Muscle of leg (tissue), 16 donors: ENCODE measurements at places on chromosomes 13 and 19. TPM values are rescaled to one million over a fixed set of nuclear protein-coding genes. Genes with fewer than 3 reads are reported as not detected.
A peak's percentile ranks its signal among the peaks of the same experiment; 100 is the strongest.

DNA sequence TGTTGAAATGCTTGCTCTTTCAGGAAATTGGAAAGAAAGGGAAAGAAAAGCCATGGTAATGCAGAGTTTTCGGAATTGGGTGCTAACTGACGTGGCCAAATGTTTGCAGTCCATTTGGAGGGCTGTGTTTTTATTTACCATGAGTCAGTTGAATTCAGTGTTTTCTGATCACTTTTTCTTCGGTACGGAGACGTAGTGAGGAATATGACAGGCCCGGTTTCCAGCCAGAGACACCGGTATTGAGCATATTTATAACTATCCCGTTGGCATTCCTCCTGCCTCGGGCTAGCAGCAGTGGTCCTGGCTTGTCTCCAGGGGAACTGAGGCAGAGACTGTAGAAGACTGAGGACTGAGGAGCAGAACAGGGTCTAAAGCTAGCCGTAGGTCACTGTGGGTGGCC is 1.0 kb downstream of the CDC16 start:
- H3K4me3 ChIP-seq: peak overlapping the region; percentile 95
- peaks cover 27% of the 10 kb centered on the region for H3K36me3 ChIP-seq
- no peak for DNase-seq
- H3K27me3 ChIP-seq: peaks cover 11% of the 10 kb centered on the region
- peaks cover 5% of the 10 kb centered on the region for H3K4me1 ChIP-seq

DNA sequence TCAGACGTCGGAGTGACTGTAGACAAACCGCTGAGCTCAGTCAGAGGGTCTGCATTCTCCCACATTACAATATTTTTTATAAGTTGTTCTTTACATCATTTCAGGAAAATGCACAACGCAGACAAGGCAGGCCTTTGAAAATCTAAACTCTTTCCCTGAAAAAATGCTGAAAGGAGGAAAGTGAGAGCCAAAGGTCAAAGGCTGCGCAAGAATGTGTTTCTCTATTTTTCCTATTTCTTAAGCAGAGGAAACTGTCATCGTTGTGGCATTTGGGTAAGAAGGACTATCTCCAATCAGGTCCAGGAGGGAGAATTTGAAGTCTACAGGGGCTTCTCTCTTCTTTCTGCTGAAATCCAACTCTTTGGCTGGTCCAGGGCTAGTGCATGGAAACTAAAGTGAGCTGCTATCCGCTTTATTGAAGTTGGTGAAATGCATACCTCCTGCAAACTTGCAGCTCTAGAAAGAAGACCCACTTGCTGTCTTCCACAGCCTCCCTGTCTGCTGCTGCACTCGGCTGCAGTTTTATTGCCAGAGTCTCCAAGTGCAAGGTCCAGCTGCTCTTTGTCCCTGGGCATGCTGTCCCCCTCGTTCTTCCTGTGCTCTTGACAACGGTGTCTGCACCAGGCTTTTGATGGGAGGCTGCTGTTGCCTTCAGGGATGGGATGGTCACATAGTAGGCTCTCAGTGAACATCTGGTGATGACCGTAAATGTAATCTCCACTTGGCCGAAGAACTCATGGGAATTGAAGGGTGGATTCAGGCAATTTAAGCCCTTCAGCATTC is 31.2 kb downstream of the ZNF536 start:
- H3K4me3 ChIP-seq: no peak overlapping the region
- no peaks in the 10 kb centered on the region for H3K36me3 ChIP-seq
- H3K27me3 ChIP-seq: peaks cover 4% of the 10 kb centered on the region

GRCh38 chr19:10805065-10805757 is 30.8 kb downstream of the TMED1 start:
- no peaks in the 10 kb centered on the region for H3K27me3 ChIP-seq
- no peak overlapping the region for H3K27ac ChIP-seq
- DNase-seq: no peak
- peaks cover 80% of the 10 kb centered on the region for H3K36me3 ChIP-seq
- H3K4me3 ChIP-seq: no peak overlapping the region
- H3K4me1 ChIP-seq: peaks cover 5% of the 10 kb centered on the region

The OR1M1 gene
- total RNA-seq: not detected

The IFI30 gene
- total RNA-seq: 4.6 TPM

DNA sequence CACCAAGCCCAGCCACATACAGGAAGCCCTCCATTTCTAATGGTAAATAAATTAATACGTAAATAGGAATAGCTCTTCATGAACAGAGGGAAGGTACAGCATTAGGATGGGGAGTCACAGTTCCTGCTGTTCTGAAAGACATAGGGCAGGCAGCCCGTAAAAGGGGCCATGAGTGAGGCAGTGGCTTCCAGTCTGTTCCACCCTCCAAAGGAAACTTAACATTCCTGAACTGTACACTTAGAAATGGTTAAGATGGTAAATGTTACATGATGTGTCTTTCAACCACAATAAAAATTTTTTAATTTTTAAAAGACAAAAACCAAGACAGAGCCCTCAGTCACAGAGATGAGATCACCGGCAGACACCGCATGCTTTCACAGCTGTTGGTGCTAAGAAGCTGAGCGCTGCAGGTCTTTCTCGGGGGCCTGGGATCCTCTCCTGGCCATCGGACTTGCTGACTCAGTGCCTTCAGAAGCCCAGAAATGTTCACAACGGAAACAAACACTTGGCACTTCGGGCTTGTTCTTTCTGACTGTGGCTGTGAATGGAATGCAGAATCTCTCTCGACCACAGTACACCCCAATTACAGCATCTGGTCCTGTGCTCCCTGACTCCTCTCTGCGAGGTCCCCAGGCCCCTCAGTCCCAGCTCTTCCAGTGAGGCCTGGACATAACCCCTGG is 36.4 kb downstream of the EPS15L1 start:
- H3K4me1 ChIP-seq: peaks cover 6% of the 10 kb centered on the region
- H3K4me3 ChIP-seq: no peak overlapping the region
- DNase-seq: peak; percentile 95
- peak overlapping the region; percentile 74 for H3K27ac ChIP-seq

DNA sequence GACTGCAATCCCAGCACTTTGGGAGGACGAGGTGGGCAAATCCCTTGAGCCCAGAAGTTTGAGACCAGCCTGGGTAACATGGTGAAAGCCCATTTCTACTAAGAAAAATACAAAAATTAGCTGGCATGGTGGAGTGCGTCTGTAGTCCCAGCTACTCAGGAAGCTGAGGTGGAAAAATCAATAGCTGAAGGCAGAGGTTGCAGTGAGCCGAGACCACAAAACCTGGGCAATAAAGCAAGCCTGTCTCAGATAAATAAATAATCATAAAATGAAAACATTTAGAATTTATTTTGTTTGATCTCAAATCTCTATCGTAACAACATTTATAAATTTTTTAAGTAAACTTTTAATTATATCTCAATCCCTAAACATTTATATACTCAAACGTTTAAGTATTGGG is 36.6 kb downstream of the USP12 start:
- no peak overlapping the region for H3K4me3 ChIP-seq
- H3K36me3 ChIP-seq: no peaks in the 10 kb centered on the region
- no peaks in the 10 kb centered on the region for H3K27me3 ChIP-seq
- no peak for DNase-seq
- H3K27ac ChIP-seq: no peak overlapping the region

The ZNF229 gene
- 6.4 TPM for total RNA-seq

DNA sequence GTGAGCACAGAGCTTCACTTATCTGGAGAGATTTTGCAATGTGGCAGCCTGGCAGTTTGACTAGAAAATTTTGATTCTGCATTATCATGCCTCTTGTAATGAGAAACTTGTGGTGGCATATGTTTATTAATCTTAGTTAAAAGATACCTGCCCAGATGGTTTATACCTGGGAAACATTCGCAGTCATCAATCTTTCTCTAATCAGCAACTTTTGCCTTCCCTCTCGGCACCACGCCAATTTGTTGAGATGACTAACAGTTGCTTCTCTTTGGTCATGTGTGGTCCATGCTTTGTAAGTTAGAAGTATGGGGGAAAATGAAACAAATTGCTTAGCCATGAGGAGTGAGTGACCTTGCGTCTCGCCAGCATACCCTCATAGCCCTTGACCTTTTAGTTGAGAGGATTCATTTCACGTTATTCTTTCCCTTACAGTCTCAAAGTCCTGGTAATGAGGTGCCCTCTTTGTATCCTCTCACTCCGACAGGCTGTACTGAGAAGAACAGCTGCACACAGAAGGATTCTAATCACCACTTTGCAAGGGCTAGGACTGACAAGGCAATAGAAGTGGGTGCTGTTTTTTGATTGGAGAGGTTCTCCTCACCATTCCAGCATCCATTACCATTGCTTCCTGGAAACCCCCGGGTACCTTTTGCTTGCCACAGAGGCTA is 201.4 kb downstream of the OXGR1 start:
- no peak overlapping the region for H3K4me3 ChIP-seq
- H3K36me3 ChIP-seq: no peaks in the 10 kb centered on the region
- no peaks in the 10 kb centered on the region for H3K27me3 ChIP-seq
- DNase-seq: no peak
- no peaks in the 10 kb centered on the region for H3K4me1 ChIP-seq

DNA sequence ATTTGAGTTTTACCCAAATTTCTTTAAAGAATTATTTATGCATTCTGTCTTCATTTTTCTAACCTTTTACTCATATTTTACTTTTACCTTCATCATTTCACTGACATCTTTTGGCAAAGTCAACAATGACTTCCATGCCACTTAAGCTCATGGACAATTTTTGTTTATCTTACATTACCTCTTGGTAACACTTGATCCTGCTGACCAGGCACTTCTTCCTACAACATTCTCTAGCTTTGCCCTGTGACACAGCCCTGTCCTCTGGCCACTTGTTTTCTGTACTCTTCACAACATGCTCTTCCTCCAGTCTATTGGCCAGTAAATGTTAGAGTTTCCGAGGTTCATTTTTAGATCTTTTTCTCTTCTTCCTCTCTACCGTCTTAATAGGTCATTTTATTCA is 377.2 kb downstream of the SUCLA2 start:
- no peaks in the 10 kb centered on the region for H3K27me3 ChIP-seq
- no peaks in the 10 kb centered on the region for H3K36me3 ChIP-seq
- no peak overlapping the region for H3K27ac ChIP-seq
- DNase-seq: no peak
- no peaks in the 10 kb centered on the region for H3K4me1 ChIP-seq

The PSG6 gene
- total RNA-seq: 0.53 TPM

DNA sequence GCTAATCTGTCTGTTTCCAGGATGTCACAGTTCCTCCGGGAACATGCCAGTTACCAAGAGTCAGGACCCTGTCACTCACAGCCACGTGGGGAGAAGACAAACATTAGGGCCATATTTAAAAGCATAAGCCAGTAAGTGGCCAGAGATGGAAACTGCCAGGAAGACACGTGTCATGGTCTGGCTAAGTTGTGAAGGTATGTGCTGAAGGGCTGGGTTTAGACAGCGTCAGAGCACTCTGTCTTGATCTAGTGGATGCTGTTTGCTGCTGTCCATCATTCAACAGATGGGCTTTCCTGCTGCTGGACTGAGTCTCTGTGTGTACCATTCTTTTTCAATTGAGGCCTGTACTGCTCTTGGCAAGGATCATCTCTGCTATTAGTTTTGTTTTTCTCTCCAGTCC is 128.6 kb downstream of the HS6ST3 start:
- no peaks in the 10 kb centered on the region for H3K4me1 ChIP-seq
- no peak overlapping the region for H3K4me3 ChIP-seq
- no peak overlapping the region for H3K27ac ChIP-seq
- no peaks in the 10 kb centered on the region for H3K36me3 ChIP-seq
- no peaks in the 10 kb centered on the region for H3K27me3 ChIP-seq

- H3K36me3 ChIP-seq: no peaks in the 10 kb centered on the region
- H3K27me3 ChIP-seq: no peaks in the 10 kb centered on the region
- no peak overlapping the region for H3K4me3 ChIP-seq
These were observed 808.3 kb downstream of the LIG4 start for GRCh38 chr13:107407074-107407473.

The CEACAM5 gene
- total RNA-seq: not detected

DNA sequence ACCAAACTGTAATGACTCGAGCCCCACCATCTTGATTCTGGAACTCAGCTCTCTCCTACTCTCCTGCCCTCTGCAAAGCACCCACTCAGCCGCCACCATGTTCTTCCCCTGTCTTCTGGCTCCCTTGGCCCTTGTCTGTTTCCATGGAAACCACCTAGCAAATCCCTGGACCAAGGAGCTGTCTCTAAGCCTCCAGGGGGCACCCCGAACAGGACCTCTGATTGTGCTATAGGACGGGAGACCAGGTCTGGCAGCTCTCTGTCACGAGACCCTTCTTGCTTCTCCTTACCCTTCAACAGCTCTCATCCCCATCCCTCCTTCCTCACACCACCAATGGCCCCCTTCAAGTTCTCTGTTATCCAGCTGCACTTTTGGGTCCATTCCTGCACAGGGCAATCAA is 277.7 kb upstream of the ZNF507 start:
- H3K4me3 ChIP-seq: no peak overlapping the region
- no peak overlapping the region for H3K27ac ChIP-seq
- DNase-seq: no peak
- no peaks in the 10 kb centered on the region for H3K36me3 ChIP-seq
- no peaks in the 10 kb centered on the region for H3K4me1 ChIP-seq
- peaks cover 2% of the 10 kb centered on the region for H3K27me3 ChIP-seq

DNA sequence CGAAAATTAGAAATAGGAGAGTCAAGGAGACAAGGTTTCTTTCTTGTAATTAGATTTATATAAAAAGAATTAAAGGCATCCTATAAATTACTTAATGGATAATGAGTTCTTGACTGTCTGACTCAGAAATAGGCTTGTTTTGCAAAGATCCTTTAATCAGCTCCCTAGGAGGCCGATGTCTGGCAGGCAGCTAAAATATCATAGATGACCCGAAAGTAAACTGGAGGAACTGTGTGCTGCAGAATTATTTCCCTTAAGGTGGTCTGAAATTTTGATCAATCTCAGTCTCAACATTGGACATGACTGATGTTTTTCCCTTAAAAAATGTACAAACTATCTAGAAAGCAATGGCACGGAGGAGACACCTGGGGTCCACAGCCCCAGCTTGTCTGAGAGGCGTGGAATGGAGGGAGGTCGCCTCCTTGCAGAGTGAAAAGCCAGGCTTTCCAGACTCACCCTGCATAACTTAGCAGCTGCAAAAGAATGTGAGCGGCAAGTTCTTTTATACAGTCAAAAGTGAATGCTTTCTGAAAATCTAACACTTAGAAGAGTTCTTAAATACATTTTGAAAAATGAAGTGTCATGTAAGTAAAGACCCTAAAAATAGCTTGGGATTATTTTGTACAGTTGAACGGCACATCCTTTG is 44.8 kb downstream of the MBNL2 start:
- H3K4me1 ChIP-seq: peaks cover 27% of the 10 kb centered on the region
- H3K4me3 ChIP-seq: no peak overlapping the region
- peaks cover 9% of the 10 kb centered on the region for H3K36me3 ChIP-seq
- H3K27me3 ChIP-seq: no peaks in the 10 kb centered on the region

The CYSLTR2 gene
- total RNA-seq: 0.09 TPM

- H3K4me1 ChIP-seq: no peaks in the 10 kb centered on the region
- no peak for DNase-seq
- H3K36me3 ChIP-seq: no peaks in the 10 kb centered on the region
- H3K27ac ChIP-seq: no peak overlapping the region
- no peak overlapping the region for H3K4me3 ChIP-seq
These were observed 673.7 kb upstream of the MIR17HG start for GRCh38 chr13:90673746-90674145.

DNA sequence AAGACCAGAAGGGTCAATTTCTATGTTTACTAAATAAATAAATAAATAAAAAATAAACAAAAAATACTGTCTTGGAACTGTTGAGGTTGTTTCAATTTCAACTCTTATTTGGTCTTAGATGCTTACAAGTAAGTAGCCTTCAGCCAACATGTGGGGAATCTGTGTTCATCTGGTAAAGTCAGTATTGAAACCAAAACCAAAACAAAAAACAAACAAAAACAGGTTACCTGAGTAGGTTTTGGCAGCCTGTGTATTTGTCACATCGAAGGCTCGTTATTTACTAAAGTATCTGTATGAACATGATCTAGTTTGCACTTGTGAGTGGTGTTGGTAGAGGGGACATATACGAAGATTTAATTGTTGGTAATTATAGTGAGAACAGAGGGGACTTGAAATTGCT is 471.5 kb downstream of the SLITRK5 start:
- no peaks in the 10 kb centered on the region for H3K27me3 ChIP-seq
- no peak overlapping the region for H3K4me3 ChIP-seq
- DNase-seq: no peak
- no peaks in the 10 kb centered on the region for H3K36me3 ChIP-seq
- H3K27ac ChIP-seq: no peak overlapping the region
